NCI-H345 (cell line): ENCODE measurements at places on chromosomes 6 and 20.

DNA sequence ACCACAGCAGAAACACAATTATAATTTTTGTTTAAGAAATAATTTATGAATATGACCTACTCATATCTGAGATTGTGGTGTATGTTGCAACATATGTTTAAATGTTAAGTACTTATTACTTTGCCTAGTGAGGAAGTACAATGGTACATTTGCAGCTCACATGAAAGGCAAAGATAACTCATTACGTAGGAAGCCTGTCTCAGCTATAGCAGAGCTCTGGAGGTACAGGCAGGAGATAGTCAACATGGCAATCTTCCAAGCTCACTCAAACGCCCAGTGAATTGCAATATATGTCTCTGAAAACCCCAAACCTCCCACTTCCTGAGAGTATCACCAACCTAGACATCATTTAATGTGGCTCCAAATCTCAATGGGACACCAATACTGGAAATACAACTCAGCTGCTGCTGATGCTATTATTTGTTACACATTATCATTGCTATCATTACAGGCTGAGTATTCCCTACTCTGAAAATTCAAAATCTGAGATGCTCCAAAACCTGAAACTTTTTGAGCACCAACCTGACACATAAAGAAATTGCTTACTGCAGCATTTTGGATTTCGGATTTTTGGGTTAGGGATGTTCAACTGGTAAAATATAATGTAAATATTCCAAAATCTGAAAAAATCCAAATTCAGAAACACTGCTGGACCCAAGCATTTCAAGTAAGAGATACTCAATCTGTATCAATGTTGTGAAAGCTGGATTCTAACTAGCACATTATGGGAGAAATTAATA, 25.1 kb upstream of the GSTA4 start:
- DNase-seq = no peak

DNA sequence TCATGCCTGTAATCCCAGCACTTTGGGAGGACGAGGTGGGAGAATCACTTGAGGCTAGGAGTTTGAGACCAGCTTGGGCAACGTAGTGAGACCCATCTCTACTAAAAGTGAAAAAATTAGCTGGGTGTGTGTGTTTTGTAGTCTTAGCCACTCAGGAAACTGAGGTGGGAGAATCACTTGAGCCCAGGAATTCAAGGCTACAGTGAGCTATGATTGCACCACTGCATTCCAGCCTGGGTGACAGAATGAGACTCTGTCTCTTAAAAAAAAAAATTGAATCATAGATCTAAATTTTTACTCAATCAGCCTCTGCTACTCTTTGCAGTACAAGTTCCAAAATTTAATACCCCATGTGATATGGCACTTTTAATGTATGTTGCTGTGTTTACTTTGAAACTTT, 121.6 kb downstream of the ARMC2 start:
- no peak for DNase-seq

- DNase-seq = no peak
Measured at GRCh38 chr20:12978126-12978394, 30.7 kb upstream of the SPTLC3 start.

- DNase-seq = no peak
Measured at GRCh38 chr6:104896914-104897313, 37.2 kb upstream of the HACE1 start.

DNA sequence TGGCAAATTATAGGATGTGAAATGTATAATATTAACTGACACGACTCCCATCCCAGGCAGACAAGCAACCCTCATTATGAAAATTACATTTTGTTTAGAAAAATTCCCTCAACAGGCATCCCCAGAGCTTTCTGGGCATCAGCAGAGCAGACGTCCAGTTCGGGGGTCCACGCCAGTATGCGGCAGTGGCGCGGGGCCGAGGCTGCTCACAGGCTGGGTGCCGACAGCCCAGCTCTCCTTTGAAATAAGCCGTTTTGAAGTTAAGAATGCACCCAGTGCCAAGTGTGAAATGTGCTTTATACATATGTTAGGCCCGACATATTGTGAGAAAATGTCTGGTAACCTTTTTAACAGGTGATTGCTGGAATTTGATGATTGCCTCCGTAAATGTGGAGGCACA, 50.4 kb downstream of the RPP40 start:
- no peak for DNase-seq
